CD4-positive, alpha-beta T cell treated with Interleukin-17A for 1 hour (primary cell): ENCODE measurements at places on chromosomes 4 and X.

DNA sequence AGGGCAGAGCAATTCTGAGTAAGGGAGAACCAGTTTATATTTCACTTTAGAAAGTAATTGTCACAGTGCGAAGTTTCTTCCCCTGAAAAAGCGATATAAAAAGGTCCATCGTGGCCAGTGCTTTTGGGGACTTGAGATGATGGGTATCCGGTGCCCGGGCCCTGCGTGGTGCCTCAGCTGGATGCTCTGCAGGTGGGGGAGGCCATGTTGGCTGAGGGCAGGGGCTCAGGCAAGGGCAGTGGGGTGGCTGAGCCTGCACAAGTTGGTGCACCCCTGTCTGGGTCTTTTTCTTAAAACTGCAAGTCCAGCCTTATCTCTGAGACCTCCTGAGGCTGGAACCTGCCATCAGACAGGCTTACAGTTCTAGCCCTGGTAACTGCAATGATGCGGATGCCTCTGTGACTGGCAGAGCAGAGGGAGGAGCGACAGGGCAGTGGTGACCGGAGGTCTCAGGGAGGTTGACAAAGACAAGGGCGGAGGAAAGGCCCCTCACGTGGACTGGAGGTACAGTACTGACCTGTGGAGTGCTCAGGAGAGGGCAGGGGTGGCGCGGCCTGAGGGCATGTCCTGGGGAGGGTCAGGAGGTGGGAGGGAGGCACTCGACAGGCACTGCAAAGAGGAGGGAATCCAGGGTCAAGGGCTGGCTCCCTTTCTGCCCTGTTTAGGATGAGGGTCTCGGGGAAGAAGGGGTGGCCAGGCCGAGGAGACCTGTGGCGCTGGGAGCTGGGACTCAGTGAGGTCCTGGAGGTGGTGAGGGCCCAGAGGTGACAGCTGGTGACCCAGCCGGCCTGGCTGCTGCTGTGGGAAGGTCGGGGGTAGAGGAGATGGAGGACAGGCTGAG is 1.8 kb downstream of the RGS12 start:
- no peak for DNase-seq

DNA sequence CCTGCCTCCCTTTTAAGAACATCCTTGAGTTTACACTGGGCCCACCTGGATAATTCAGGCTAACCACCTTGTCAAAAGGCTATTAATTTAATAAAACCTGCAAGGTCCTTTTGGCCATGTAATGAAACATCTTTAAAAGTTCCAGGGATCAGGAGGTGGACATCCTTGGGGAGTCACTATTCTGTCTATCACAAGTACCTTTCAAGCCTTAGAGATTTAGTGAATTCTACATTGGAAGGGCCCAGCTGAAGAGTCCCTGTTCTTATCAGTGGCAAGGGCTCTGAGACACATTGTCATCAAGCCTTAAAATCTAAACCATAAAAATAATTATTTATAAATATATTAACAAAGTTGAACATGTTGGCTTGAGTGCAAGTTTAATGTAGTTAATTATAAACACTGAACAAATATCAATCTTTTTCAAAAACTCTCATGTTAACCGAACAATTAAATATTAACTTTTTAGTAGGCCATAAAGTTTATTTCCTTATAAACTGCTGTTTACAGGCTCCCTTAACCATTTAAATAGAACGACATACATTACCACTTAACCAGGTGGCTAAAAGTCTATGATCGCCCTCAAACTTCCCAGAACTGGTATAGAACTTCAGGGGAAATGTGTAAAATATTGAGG is 104.4 kb upstream of the CBR4 start:
- no peak for DNase-seq

GRCh38 chrX:24657671-24658386 is 10.7 kb upstream of the PCYT1B start:
- DNase-seq: no peak

DNA sequence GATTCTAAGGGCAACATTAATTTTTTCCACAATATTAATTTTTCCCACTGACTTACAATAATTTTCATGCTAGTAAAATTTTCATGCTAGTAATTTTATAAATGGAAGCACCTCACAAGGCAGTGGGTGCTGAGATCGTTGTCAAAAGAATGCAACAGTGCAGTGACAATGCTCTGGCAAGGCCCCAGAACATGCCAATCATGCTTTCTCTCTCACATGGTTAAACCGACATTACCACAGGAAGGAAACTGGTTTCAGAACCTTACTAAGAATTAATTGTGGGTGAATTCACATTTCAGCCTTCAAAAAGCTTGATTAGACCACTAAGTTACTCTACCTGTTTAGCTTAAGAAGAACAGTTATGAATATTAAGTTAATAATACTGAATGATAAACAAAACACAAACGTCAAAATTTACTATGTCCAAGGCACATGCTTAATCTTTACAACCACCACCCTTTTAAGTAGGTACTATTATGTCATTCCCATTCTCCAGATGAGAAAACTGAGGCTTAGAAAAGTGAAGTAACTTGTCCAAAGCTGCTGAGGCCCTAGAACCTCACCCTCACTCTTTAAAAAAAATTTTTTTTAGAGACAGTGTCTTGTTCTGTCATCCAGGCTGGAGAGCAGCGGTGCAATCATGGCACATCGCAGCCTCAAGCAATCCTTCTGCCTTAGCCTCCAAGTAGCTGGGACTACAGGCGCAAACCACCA is 10.0 kb upstream of the OPHN1 start:
- DNase-seq: peak; percentile 38

- no peak for DNase-seq
These were observed 8.8 kb downstream of the TAPT1 start for GRCh38 chr4:16217300-16218051.
